ENCODE measurements at places on chromosomes 6 and 20.

- DNase-seq, result no peak
These were observed 343.0 kb downstream of the CDKAL1 start for GRCh38 chr6:20877008-20877937.

- DNase-seq, result no peak
These were observed 1152.0 kb downstream of the HACE1 start for GRCh38 chr6:103707596-103708325.

- DNase-seq, result no peak
These were observed 115.0 kb downstream of the KIF6 start for GRCh38 chr6:39610221-39610620.

GRCh38 chr6:124769811-124770544, 192.3 kb upstream of the RNF217 start:
- no peak for DNase-seq

- no peak for DNase-seq
These were observed 22.1 kb downstream of the RPP40 start for GRCh38 chr6:4981761-4982160.

DNA sequence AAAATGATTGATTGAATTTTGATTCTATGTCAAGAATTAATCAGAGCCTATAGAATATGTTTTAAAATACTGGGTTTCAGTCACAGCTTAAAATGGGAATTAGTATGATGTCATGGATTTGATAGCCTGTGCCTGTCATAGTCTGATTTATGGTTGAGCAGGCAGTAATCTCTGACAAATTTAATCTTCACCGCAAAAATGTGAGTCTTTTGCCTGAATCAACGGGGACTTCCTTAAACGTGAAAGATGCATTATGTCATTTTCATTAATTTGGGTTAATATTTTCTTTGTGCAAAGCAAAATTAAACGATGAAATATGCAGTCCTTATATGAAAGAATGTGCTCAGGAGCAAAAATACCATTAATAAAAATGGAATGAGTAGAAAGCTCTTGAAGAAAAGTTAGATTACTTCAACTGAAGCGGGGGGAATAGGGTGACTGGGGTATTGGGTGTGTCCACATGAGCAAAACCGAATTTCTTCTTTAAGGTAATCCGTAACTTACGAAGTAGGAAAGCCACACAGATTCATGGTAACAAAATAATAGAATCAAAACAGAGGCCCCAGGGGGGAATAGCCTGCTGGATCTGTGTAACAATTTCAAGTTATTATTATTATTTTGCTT, 339.6 kb upstream of the NOX3 start:
- DNase-seq, result no peak

DNA sequence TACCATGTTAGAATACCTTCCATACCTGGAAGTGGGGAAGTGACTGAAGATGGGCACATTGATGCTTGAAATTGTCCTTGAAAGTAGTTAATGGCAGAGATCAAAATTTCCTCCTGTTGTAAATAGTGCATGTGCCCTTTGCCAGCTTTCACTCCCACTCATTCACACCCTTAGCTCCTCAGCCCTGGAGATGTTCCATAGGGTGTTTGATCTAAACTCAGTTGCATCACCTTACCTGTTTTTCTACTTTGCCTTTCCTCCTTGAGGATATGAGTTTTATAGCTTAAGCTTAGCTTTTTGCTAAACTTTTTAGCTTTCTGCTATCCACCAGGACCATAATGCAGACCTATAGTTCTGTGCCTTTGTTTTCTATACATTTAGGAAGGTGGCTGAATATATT, 69.0 kb downstream of the CEP57L1 start:
- no peak for DNase-seq

DNA sequence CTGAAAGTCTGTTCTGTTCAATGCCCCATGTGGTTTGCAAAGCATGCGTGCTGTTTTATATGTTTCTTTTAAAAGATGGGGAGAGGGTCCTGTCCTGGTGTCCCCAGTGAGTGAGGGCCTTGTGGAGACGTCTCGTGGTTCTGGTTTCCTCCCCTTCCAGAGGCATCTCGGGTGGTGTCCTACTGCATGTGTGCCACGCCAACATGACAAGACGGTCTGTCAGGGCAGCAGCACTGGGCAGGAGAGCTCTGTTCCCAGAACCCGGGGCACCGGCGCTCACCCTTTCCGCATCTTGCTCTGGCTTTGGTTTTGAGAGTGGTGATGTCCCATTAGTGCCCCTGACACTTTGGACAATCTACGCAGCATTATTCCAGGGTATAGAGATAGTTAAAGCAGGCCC, 275.6 kb downstream of the CDH4 start:
- DNase-seq, result no peak

DNA sequence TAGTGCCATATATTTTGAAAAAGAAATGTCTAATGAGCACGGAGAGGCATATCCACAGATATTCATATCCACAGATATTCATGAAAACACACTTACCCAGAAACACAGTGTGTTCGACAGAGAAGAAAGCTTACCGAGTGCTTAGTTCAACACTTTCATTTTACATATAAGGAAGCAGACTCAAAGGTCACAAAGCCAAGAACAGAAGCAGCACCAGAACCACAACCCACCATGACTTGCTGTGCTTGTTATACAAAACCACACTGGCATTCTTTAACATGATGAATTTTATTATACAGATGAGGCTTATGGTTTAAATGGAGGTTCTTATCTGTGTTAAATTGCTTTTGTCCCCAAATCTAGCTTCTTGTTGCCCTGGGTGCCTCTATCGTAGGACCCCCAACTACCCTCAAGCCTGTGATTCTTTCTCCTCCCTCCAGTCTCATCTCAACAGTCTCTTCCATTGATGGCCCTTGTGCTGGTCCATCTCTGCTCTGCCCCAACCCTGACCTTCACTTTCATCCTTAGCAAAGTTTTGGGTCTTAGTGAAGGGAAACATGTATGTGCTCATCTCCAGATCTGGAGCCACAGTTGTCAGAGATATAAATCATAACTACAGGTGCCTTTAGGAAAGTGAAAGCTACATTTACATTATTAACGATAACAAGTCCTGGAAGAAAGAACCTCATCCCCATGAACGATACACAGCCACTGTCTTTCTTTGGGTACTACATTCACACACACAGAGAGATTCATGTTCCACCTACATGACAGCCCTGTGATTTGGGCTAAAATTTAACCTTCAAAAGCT, 40.0 kb downstream of the SF3B5 start:
- no peak for DNase-seq

DNA sequence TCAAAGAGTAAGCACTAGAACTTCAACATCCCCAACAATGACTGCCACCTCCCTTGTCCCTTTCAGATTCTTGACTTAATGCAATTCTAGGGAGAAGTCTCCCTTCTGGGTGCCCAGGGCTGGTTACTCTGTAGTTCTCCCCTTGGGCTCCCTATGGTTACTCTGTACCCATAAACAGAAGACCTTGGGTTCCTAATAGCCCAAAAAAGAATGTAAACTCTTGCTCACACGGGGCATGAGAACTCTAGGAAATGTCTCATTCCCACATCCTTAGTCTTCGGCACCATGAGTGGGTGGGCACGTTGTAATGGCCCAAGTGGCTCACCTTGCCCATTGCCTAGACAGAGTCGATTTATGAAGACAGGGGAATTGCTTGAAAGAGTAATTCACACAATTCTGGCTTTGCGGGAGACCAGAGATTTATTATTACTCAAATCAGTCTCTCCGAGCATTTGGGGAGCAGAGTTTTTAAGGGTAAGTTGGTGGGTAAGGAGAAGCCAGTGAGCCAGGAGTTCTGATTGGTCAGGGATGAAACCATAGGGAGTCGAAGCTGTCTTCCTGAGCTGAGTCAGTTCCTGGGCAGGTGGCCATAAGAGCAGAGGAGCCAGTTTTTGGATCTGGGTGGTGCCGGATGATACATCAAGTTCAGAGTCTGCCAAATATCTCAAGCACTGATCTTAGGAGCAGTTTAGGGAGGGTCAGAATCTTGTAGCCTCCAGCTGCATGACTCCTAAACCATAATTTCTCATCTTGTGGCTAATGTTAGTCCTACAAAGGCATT, 61.2 kb upstream of the SIRPG start:
- DNase-seq, result no peak

GRCh38 chr6:98672681-98673475, 161.5 kb upstream of the POU3F2 start:
- DNase-seq, result no peak

DNA sequence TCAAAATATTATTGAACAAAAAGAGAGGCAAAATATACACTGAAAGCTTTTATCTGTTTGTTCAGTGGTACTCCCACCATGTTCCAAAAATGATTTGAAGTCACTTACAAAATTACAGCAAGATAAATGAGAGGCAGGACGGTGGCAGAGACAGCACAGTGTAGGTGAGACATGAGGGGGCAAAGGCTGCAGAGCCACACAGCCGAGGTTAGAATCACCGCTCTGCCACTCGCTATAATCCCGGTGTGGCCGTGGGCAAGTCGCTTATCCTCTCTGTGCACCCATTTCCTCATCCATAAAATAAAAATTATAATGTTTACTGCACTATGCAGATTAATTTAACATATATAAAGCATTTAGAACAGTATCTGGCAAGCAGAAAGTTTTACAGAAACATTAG, 140.1 kb upstream of the BEND6 start:
- no peak for DNase-seq

- DNase-seq, result no peak
These were observed 59.5 kb downstream of the RAMACL start for GRCh38 chr6:166526937-166527336.

GRCh38 chr20:40704828-40705227, 15.8 kb upstream of the MAFB start:
- no peak for DNase-seq

- DNase-seq, result no peak
These were observed 125.2 kb downstream of the MYO6 start for GRCh38 chr6:75874224-75874623.

- DNase-seq, result no peak
These were observed 562.8 kb downstream of the UTRN start for GRCh38 chr6:144847916-144848315.

DNA sequence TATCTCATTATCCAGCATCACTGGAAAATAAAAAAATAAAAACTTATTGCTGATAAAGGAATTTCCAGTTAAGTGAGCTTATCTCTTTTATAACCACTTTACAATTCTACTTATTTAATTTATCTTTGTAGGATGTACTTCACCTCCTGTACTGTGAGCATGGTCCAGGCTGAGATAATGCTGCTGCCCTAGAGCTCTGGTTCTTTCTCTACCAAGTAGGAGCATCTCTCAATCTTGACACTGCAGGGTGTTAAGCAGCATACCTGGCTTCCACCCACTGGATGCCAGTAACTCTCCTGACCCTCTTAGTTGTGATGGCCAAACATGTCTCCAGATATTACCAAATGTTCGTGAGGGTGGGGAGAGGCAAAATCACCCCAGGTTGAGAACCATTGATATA, 454.5 kb downstream of the ADGRB3 start:
- no peak for DNase-seq

GRCh38 chr6:32222333-32223230, 1.3 kb downstream of the NOTCH4 start:
- DNase-seq, result no peak

DNA sequence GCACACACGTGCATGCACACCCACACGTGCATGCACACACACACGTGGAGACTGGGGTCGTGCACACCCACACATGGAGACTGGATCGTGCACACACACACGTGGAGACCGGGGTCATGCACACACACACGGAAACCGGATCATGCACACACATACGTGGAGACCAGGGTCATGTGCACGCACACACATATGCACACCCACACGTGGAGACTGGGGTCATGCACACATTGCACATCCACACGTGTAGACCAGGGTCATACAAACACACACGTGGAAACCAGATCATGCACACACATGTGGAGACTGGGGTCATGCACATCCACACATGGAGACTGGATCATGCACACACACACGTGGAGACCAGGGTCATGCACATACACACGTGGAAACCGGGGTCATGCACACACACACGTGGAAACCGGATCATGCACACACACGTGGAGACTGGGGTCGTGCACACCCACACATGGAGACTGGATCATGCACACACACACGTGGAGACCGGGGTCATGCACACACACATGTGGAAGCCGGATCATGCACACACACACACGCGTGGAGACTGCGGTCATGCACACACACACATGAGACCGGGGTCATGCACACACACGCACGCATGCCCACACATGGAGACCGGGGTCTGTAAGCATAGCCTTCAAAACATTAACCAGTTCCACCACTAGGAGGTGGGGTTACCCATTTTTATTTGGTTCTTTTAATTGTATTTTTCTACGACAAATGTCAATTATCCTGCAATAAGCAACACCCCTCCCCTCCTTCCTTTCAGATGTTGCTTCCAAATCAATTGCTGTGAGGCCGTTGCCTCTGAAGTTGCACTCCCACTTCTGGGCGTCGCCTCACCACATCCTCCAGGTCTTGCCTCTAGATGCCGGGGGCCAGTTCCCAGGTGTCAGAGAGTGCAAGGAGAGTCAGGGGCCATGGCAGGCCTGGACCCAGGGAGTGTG, 95.8 kb downstream of the TMEM242 start:
- DNase-seq, result no peak

DNA sequence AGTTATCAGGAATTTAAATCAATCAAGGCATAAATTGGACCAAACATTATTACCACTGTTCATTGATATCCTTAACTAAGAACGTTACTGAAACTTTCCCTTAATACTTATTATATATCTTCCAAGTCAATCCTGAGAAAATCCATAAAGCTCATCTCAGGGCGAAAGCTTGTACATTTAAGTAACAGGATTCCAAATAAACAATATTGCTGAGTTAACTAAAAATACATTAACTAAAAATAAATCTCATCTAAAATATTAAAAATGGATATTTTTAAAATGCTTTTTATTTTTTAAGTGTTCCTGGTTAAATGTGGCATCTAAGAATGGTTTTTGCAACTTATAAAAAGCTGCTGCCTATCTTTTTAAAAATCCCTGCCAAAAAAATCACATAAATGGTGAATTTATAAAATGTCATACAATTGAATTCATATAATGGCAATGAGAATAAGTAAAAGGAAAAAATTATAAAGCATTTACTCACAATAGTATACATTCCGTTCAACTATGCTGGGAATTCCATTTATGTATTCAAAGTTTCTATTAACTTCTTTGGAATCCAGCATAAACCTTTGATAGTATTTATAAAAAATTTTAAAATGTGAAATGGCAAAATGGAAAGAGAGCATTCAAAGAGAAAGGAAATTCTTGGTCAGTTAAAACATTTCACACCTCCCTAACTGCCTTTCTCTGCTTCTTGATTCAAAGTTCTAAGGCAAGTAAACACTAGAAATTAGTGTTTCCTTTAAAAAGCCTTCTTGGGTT, 20.8 kb upstream of the GMDS start:
- DNase-seq, result no peak

DNA sequence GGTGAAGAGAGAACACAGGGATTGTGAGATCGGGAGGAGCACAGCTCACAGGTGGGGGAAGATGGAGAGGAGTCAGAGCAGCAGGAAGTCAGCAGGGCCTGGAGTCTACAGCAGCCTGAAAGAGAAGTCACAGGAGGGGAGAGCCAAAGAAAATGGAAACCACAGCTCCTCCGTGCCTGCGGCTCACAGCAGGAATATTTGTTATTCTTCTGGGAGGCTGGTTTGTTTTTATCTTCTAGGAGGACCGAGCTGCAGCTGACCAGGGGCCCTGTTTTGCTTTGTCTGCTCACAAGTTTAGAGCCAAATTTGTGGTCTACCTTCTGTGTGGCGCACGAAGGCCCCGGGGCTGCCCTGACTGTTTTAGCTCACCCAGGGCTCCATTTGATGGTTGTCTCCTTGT, 81.8 kb downstream of the CLIC5 start:
- DNase-seq, result no peak

GRCh38 chr6:159836718-159837490, 36.8 kb downstream of the PNLDC1 start:
- no peak for DNase-seq

Measured in cortex of kidney (tissue), 1 donor.